ENCODE measurements at places on chromosomes 11 and 22.
A peak's percentile ranks its signal among the peaks of the same experiment; 100 is the strongest.

- peak; percentile 88 for DNase-seq
Measured at GRCh38 chr11:5808500-5809121, at the start of gene OR52N2. Gene OR52N2, plus strand, starts transcription at chr11:5808924. Its CDS starts 11,412 bp downstream, at chr11:5820336.

DNA sequence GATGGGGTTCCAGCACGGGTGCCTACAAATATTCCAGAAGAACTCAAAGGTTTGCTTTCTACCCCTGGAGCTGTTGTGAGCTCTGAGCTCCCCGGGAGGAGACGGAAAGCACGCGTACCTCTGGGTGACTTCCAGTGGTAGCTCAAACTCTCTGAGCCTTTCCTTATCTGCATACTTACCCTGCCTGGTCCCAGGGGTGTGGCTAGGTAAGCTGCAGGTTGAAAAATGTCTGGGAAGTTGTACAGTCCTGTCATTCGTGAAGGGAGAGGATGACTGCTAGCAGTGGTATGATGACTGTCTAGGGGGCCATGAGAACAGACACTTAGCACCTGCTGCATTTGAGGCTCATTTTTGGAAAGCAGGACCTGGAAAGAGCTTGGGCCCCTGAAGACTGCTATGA lies 111.5 kb downstream of the DSCAML1 start:
- no peak for DNase-seq

DNA sequence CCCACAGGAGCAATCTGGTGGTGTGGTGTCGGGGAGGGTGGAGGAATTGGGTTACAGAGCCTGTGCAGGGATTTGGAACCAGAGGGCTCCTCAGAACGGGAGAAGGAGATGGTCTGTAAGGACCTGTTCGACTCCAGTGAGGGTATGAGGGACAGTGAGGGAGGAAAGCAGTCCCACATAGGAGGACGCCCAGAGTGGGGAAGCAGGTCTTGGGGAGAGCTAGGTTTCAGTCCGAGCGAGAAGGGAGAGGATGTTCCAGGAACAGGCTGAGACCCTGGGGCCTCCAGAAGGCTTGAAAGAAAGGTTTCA lies 32.0 kb upstream of the GNAZ start:
- DNase-seq: no peak

DNA sequence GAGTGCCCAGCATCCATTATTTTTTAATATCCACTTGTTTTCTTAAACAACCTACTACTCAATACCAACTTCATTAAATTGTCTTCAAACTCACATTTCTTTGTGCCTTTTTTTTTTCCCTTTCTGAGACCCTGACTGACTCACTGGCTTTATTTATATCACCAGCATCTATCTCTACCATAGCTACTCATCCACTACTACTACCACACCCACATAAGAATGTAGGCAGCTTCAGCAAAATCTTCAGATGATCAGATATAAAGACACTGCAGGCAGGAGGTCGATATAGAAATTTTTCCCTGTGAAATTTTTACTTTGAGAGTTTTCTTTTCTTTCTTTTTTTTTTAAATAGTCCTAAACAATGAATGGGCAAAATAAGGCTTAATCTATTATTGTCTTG lies 2.2 kb downstream of the OR56B1 start:
- no peak for DNase-seq

- no peak for DNase-seq
Measured at GRCh38 chr22:39142088-39142680, 10.3 kb downstream of the CBX7 start.

GRCh38 chr11:56103210-56103737 lies at the start of gene OR8H2:
Gene OR8H2, plus strand, starts transcription at chr11:56103687. Its CDS starts 1,356 bp downstream, at chr11:56105043.
- DNase-seq: no peak

- DNase-seq: no peak
Measured at GRCh38 chr11:132898676-132899075, 633.6 kb downstream of the OPCML start.

GRCh38 chr22:22210375-22210774 lies 34.2 kb upstream of the VPREB1 start:
- no peak for DNase-seq

- DNase-seq: peak; percentile 86
Measured at GRCh38 chr11:65540290-65541092, 15.6 kb downstream of the SCYL1 start.

DNA sequence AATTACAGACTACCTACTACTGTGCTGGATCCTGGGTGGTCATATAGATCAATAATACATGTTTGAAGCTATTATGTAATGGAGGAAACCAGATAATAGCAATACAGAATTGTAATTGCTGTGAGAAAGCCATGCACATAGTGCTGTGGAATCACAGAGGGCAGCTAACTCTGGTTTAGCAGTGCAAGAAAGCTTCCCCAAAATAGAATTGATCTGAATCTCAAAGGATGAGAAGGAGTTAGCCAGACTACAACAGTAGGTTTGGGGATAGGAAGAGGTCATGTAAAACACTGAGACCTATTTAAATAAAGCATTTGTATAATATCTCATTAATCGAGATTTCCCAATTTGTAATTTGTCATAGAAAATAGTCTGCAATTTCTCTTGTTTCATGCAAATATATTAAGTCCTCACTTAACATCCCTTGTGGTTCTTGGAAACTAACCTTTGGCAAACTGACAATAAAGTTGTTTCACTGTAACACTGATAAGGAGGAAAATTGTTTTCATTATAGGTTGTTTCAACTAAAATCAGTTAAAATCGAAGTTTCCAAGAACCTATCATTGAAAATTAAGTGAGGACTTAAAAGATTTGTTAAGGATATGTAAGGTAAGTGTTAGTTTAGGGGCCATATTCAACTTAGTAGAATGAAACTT lies 7.6 kb downstream of the C11orf58 start:
- peak; percentile 70 for DNase-seq

GRCh38 chr11:3016861-3017260 lies 24.7 kb upstream of the NAP1L4 start:
- no peak for DNase-seq

GRCh38 chr11:86172894-86173293 lies 71.7 kb upstream of the EED start:
- peak; percentile 53 for DNase-seq

- no peak for DNase-seq
Measured at GRCh38 chr11:121350314-121351082, 57.9 kb downstream of the SC5D start.

DNA sequence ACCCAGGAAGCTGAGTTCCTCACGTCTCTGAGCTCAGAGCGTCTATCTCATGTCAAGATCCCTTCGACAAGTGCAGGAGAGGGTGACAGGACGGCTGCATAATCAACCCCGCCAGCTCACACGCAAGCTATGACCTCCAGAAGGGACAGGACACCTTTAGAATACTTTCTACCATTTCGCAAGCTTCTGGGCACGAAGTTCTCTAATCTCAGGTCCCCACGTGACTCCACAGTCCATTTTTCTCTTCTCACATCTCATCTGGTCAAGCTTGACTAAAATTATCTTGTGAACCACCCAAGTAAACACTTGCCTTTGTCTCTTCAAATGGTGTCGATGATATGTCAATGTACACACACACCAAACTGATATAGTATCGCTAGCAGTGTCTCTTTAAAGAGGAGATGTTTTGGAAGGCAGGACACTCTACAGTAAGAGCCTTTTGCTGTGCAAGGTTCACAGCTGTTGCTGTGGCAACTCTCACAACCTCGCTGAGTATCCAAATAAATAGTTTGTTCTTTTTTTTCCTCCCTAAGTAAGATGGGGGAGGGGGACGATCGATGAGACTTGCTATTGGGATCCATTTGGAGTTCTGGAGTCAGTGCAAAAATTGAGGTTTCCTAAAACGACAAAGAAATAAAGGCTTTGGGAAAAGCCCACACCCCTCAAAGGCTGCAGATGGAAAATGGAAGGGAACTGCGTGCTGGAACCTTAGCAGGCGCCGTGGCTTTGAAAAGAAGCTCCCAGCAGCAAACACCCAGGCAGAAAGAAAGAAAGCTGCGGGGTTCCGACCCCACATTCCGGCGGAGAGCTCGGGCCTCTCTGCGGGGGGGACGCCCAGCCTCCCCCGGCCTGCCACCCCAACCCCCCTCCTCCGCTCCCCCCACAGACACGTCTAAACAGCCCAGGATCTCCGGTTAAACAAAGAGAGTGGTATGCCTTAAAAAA lies 215.4 kb upstream of the UBASH3B start:
- peak; percentile 12 for DNase-seq

DNA sequence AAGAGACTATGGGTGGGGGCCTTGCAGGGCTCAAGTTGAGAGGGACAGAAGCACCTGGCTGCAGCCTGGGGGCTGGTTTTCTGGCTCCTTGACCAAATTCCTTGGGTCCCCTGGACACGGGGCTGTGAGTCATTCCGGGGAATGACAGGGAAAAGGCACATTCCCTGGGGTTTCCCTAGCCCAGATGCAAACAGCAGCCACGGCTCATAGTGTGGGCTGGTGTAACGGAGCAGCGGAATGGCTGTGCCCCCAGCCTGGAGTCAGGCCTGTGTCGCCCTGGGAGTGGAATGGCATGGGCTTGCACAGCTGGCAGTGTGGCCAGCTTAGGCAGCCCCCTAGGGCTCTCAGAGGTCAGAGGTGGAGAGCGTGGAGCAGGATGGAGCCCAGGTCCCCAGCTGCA lies 77.6 kb upstream of the KCNQ1OT1 start:
- no peak for DNase-seq

DNA sequence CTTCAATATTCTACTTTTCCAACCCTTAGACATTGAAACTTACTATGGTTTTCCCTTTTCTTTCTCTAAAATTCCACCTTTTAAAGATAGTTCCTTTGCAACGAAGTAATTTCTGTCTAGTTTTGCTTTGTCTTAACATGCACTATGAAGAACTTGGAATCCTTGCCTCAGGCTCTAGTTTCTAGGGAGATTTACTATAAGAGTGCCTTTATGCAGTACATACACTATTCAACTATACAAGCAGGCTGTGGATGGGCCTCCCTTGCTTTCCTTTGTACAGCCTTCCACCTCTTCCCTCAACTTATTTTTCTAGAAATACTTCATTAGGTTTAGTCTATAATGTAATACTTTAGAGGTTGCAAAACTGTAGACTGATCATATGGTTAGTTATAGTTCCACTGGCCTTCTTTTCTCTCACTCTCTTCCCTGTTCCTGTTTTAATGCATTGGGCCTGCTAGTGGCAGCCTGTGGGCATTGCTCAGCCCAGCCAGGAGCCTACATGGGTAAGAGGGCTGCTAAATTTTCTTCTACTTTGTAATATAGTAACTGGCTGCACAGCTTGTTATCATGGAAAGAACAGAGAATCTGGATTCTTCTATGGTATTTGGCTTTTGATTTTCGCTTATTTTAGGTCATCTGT lies 100.2 kb downstream of the C11orf87 start:
- DNase-seq: no peak

All from hematopoietic multipotent progenitor cell treated with erythropoietin and hydrocortisone succinate and interleukin-3 and kit ligand, for 8 days (in vitro differentiated cells).